ENCODE measurements at places on chromosomes 5 and 9. TPM values are rescaled to one million over a fixed set of nuclear protein-coding genes. Genes with fewer than 3 reads are reported as not detected.

GRCh38 chr5:97489010-97489840 lies 306.2 kb upstream of the RIOK2 start:
- no peak overlapping the region for H3K27ac ChIP-seq
- H3K27me3 ChIP-seq: no peaks in the 10 kb centered on the region
- no peaks in the 10 kb centered on the region for H3K4me1 ChIP-seq
- H3K36me3 ChIP-seq: no peaks in the 10 kb centered on the region
- DNase-seq: no peak
- H3K4me3 ChIP-seq: no peak overlapping the region

DNA sequence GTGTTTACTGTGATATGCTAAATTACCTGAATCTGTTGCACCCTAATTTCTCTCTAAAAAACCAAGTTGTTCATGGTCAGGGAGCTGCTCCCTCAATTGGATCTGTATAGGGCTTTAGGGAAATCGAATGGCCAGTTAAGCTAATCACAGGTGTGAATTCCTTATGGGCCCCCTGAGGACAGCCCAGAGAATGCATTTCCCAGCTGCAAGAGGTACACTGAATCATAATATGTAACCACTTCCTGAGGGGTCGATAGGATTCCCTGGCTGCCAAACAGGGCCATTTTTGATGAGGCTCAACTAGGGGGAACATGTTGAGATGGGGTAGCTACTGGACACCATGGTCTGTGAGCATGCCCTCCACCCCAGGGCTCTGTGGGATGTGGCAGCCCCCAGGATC lies 478.6 kb downstream of the CCDC171 start:
- H3K36me3 ChIP-seq: no peaks in the 10 kb centered on the region
- H3K4me3 ChIP-seq: no peak overlapping the region
- no peak overlapping the region for H3K27ac ChIP-seq
- H3K4me1 ChIP-seq: no peaks in the 10 kb centered on the region
- H3K27me3 ChIP-seq: peaks cover under 1% of the 10 kb centered on the region
- no peak for DNase-seq

DNA sequence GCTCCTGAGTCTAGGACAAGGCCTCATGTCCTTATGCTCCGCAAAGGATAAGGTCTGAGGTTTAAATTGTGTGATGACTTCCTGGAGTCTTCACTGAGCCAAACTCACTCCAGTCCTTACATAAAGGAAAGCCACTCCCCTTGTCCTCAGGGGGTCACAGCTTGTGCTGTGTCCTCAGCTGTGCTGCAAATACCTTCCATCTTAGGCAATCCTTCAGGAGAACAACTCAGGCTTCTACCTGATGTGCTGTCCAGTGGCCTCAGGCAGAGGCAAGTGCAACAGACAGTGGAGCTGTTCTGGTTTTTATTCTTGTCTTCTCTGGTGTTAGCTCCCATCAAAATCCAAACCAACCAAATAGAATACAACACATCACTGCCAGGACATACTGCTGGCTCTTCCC lies 151.5 kb downstream of the TAF11L14 start:
- no peak overlapping the region for H3K4me3 ChIP-seq
- no peaks in the 10 kb centered on the region for H3K36me3 ChIP-seq
- peak overlapping the region; percentile 37 for H3K27ac ChIP-seq
- peaks cover 6% of the 10 kb centered on the region for H3K4me1 ChIP-seq

GRCh38 chr5:16701134-16702099 lies 84.6 kb upstream of the RETREG1 start:
- H3K27me3 ChIP-seq: no peaks in the 10 kb centered on the region
- no peak for DNase-seq
- no peak overlapping the region for H3K27ac ChIP-seq
- no peak overlapping the region for H3K4me3 ChIP-seq
- H3K36me3 ChIP-seq: no peaks in the 10 kb centered on the region

DNA sequence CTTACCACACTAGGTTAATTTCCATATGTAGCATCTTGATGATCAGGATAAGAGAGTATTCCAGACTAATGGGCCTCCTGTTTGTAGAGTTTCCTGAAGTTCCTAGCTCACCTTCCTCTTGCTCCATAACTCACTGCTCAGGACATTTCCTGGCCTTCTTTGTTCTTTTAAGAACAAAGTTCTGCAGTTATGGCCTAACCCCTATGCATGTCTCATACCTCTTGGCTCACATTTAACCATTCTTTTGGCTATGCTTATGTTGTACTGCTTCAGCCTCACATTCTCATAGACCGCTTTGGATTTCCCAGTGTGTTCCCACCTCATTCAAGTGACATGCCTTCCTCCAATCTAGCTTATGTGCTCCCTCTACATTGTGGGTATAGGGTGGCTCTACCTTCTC lies 40.5 kb upstream of the HMGCS1 start:
- no peak overlapping the region for H3K4me3 ChIP-seq
- H3K27ac ChIP-seq: no peak overlapping the region
- H3K27me3 ChIP-seq: peaks cover 3% of the 10 kb centered on the region
- no peaks in the 10 kb centered on the region for H3K36me3 ChIP-seq
- DNase-seq: no peak

The SLC6A7 gene
- not detected for total RNA-seq

The CACNA1B gene
- total RNA-seq: 84.4 TPM

The NAIF1 gene
- 6.2 TPM for total RNA-seq

The AKNA gene
- total RNA-seq: 32.6 TPM

The ORM2 gene
- not detected for total RNA-seq
